T-cell (primary cell): ENCODE measurements at places on chromosomes 4 and X.

- peak; percentile 3 for DNase-seq
Observed at GRCh38 chr4:54318904-54319303, 89.8 kb downstream of the PDGFRA start.

DNA sequence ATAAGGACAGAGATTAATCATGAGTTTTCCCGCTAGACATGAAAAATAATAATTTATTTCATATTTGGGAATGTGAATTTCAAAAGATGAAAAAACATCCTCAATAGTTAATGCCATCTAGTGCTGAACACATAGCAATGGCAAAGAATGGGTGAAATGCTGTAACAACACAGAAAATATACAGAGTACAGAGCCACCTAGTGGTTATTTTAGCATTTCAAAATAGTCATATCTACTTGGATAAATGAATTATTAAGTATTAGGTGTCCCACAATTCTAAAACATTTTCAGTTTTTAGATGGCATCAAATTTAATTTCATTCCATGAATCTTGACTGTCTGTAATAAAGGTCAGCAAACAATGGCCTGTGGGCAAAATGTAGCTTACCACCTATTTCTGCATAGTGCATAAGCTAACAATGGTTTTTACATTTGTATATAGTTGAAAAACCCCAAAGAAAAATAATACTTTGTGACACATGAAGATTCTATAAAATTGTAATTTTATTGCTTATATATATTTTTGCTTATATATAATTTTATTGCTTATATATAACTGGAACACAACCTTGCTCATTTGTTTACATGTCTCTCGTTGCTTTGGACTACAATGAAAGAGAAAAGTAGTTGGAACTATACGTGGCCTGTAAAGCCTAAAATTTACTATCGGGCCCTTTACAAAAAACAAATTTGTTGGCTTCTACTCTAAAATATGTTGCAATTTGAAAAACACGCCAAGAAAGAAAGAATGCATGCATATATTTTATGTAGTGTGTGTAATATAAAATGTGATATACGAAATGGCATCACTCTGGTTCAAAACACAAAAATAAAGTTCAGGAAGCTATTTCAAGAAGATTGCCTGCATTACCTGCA, 99.1 kb upstream of the FAM47C start:
- DNase-seq = no peak

DNA sequence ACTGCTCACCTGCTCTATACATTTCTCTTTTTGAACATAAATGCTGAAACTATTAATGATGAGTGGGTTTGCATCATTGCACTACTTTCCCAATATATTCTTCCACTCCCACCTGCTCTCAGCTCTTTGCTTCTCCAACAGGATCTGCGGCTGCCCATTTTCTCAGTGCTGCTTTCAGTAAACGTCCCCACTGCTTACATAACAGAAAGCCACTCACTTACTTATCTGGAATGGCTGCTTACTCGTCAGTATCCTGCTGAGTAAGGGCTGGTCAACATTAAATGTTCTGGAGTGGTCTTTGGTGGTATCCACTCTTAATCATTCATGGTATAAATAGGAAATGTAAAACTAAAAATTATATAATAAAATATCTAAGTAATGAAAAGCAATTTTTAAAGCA, 112.8 kb upstream of the HPF1 start:
- DNase-seq = no peak

GRCh38 chr4:42617030-42617429, 39.9 kb downstream of the ATP8A1 start:
- no peak for DNase-seq

DNA sequence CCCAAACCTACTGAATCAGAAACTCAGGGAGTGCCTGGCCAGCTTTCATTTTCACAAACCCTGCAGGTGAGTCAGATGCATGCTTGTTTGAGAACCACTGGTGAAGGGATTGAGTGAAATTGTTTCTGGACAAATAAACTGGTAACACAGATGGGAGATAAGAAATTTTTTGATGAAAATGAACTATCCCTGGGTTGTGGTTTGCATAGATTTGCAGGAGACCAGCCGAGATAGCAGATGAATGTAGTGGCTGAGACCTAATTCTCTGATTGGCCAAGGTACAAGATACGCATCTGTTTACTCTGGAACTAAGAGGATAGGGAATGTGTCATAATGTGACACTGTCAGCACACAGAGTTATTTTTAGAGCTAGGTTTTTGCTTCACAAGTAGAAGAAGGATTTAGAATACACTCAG, 117.8 kb upstream of the NOCT start:
- no peak for DNase-seq

DNA sequence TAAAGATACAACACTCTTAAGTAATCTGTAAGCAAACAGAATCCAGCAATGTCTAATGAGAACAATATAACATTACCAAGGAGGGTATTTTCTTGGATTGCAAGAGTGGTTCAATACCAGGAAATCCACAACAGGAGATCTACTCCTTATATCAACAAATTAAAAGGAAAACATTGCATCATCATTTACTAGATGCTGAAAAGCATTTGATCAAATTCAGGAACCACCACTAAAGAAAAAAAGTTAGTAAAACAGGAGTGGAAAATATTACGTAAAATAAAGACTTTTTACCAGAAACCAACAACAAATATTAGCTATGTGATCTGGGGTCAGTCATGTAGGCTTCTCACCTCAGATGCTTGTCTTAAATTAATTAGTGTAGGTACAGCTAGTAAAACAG, 66.8 kb upstream of the MAB21L2 start:
- DNase-seq = no peak

- DNase-seq = no peak
Observed at GRCh38 chr4:140109292-140109691, 44.7 kb downstream of the MAML3 start.

DNA sequence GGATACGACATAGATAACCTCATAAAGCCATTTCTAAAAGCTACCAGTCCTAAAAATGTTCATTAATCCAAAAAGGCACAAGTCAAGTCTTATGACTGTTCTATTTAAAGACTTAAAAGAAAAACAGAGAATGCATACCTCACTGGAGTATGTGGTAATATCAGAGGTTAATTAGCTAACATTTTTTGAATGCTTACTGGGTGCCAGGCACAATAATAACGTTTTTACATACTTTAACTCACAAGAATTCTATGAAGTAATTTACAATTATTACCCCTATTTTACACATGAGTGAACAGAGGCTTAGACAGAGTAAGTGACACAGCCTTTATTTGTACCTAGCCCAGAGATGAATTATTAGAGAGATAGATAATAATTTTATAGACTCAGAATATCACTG, 207.5 kb downstream of the PDGFC start:
- no peak for DNase-seq

- DNase-seq = no peak
Observed at GRCh38 chr4:180932370-180933001, 1310.7 kb upstream of the TENM3 start.

GRCh38 chr4:21447301-21448054, 501.1 kb downstream of the KCNIP4 start:
- DNase-seq = no peak

DNA sequence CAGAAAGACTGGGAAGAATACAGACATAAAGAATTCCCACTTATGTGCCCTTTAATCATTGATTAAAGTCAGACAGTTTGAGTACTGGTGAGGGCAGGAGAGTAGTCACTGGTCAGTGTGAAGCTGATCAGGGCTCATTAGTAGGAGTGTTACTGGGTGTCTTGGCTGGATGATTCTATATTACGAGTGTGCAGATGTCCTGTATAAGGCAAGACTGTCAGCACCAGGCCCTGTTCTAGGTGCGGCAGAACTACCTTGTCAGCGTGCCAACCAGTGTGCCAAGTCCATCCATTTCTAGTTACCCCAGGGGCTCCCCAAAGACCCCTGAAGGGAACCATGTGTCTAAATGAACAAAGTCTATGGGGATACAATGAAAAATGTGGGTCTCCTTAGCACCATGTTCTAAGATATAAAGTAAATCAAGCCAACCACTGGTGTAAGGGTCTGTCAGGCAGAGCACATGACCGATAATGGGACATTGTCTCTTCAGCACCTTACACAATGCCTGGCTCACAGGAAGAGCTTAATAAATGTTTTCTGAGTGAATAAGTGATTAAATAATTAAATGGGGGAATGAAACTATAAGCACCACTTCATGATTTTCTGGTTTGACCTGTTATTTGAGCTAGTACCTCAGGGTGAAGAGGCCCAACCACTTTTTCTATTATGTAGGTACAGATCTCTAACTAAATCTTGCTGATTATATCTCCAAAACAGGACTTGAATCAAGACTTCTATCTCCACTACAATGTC, 205.0 kb downstream of the CAMK2D start:
- DNase-seq = no peak

DNA sequence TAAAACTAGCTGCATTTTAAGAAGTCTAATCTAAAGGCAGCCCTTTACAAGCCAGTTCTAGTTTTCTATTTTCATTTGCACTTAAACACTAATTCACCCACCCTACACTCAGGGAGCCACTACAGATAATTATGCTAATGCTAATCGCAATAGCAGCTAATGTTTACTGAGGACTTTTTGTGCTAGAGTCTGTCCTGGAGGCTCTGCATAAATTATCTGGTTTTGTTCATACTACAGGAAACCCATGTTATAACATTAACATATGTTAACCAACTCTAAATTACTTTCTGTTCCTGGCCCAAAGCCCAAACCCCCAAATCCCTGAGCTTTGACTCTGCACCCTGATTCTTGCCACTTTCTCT, 480 bp upstream of the RADX start:
- no peak for DNase-seq

GRCh38 chrX:133937022-133937421, 48.4 kb downstream of the GPC3 start:
- DNase-seq = no peak
